ENCODE measurements at places on chromosomes 4 and X. TPM values are rescaled to one million over a fixed set of nuclear protein-coding genes. Genes with fewer than 3 reads are reported as not detected.

Gene CORIN
- total RNA-seq: 0.33 TPM

Gene STK26
- 4.4 TPM for total RNA-seq

Gene TCEAL2
- not detected for total RNA-seq

Gene ARL9
- 0.33 TPM for total RNA-seq

Gene MAGEA2
- total RNA-seq: not detected

Gene FAM47E
- total RNA-seq: not detected

Gene SMIM43
- total RNA-seq: 1.3 TPM

Gene EPHA5
- under 0.01 TPM for total RNA-seq

Gene ADH6
- total RNA-seq: not detected

Gene ART3
- 0.33 TPM for total RNA-seq

Gene HS6ST2
- 2.0 TPM for total RNA-seq

All from vein endothelial cell (primary cell).